ENCODE measurements at places on chromosomes 13 and 19. TPM values are rescaled to one million over a fixed set of nuclear protein-coding genes. Genes with fewer than 3 reads are reported as not detected.
A peak's percentile ranks its signal among the peaks of the same experiment; 100 is the strongest.

Gene TINCR
- 2.2 TPM for total RNA-seq

Gene SCEL
- total RNA-seq = not detected

DNA sequence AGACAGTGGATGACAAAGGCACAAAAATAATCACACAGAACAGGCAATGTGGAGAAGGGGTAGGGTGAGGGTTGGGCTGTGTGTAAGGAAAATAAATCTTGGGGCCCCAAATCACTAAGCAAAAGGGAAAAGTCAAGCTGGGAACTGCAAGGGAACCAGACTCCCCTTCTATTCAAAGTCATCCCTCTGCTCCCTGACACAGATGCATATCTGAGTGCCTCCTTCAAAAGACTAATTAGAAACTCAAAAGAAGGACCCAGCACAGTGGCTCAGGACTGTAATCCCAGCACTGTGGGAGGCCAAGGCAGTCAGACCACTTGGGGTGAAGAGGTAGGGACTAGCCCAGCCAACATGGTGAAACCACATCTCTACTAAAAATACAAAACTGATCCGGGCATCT, 18.3 kb downstream of the ZNF611 start:
- no peak for DNase-seq

DNA sequence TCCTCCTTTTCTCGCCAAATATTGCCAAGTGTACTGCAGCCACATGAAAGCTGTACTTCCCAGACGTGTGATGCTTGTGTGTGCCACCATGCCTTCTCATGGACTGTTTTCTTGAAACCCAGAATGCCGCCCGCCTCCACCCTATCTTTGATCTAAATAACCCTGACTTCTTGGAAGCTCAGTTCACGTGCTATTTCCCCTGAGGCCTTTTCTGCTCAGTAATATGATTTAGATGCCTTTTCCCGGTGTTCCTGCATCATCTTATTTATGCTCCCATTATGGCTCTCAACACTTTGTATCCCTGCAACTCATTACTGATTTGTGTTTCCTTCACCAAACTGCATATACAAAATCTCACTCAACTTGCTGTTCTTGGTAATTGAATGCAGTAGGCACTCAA, 116.1 kb downstream of the USP12 start:
- no peak for DNase-seq

GRCh38 chr13:50437252-50437651, 406.2 kb downstream of the DLEU7 start:
- no peak for DNase-seq

DNA sequence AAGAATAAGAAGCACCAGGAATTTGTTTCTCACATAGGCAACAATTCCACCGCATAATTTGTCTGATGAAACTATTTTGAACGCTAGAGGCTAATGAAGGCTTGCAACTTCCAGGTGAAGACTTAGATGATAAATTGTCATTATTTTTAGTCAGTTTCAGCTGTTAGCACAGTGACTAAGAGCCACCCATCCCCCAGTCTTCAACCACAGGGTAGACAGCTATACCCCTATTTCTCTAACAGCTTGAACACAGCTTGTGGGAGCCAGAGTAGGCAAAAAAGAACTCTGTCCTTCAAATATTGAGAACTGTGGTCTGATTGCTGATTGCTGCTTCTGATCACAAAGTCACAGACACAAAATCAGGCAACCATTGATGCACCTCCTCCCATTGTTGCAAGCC, 1124.8 kb upstream of the PRR20A start:
- DNase-seq = no peak

- DNase-seq = peak; percentile 38
These were observed 15.1 kb downstream of the PRAM1 start for GRCh38 chr19:8487137-8487851.

- DNase-seq = no peak
These were observed 10.7 kb downstream of the APLP1 start for GRCh38 chr19:35879068-35879467.

GRCh38 chr19:12833738-12834565, 427 bp downstream of the RTBDN start:
- DNase-seq = peak; percentile 63

DNA sequence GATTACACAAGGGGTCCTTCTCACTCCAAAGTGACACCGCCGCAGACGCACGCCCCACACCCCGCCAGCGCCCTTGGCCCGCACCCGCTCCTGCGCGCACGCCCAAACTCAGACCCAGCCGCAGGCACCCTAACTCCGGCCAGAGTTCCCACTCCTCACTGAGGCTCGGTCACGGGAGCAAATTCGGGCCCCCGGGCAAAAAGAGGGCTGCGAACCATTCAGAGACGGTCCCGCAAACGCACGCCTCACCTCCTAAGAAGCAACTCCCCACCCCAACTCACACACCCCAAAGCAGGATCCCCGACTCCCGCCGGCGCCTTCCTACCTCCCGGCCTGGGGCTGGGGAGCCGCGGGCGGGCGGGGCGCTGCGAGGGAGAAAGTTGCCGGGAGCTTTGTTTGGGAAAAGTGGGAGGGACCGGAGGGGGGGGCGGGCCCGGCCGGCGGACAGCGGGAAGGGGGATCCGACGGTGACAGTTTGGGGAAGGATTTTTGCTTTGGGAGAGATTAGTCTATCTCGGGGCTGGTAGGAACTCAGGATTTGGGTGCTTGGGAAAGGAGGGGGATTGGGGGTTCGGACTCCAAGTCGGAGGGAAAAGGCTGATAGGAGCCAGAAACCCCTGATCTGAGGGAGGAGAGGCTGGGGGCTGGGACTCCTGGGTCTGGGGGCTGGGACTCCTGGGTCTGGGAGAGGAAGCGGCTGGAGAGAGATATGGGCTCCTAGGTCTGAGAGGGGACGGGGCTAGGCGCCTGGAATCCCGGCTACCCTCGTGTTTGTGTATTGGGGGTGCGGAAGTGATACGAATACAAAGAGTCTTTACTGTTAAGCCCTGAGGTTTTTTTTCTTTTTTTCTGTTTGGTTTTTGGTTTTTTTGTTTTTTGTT, at the start of gene TEAD2:
TSS of gene TEAD2 (minus strand) at position 369 of the 881 bp plus-strand sequence. CDS start 2,341 bp downstream, outside the sequence.
- DNase-seq = no peak

Data from natural killer cell (primary cell).